SK-MEL-5 (cell line): ENCODE measurements at places on chromosomes 5 and 9.

GRCh38 chr5:93583768-93584595 lies 960 bp downstream of the NR2F1 start:
- peak; percentile 34 for DNase-seq

GRCh38 chr9:93081081-93081529 lies 14.9 kb upstream of the CARD19 start:
- no peak for DNase-seq

DNA sequence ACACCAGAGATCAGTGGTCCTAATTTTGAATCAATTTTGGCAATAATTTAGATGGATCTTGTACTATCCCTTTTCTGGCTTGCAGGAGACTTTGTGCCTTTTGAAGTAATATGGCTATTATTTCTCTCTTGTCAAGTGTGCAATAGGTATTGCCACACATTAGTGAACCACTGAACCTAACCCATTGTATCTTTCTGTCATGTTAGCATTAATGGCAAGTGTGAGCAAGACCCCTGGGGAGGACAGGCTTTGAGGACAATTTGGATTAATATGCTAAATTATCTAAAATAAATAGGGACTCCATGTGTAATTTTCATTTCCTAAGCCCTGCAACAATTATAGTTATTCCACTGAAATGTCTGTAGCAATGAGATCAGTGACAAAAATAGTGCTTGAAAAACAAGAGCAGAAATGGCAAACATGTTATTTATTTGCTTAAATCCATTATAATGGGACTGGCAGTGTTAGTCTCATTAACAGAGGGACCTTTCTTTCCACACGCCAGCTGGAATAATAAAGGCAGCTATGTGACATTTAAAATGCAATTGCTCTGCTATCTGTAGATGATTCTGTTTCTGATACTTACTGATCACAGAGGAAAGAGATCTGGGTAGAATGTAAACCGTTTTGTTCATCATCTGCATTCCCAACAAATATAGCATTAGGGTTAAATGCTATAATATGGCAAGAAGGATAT lies 753.3 kb upstream of the ZNF608 start:
- DNase-seq: peak; percentile 29

DNA sequence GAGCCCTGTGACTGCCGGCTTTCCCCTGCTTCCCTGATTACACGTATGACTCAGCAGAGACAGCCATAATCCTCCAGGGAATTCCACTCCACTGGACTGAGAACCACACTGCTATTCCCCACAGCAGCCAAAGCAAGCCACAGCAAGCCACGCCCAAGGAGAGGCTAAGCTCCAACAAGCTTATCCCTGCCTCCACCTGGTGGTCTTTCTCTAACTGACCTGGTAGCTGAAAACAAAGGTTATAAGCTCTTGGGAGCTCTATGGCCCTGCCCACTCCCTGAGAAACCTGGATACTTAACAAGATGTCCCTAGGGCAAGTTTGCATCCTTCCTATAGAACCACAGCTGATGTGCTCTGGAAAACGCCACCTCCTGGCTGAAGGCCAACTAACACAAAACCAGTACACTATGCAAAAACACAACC lies 613.7 kb upstream of the CDH18 start:
- DNase-seq: peak; percentile 65

GRCh38 chr9:136237486-136238341 lies 7.9 kb downstream of the QSOX2 start:
- DNase-seq: no peak

DNA sequence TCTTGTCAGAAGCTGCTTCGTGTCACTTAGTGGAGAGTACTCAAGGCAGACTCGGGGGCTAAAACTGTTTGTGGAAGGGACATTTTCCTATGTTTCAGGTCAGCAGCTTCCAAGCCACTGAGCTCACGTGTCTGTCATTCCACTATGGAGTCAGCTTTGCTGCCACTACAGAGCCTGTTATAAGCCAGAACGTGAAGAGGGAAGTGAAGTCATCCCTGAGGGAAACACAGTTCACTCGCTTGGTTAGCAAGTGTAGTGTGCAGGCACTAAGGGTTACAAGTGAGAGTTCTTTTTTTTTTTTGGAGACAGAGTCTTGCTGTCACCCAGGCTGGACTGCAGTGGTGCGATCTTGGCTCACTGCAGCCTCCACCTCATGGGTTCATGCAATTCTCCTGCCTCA lies 24.5 kb upstream of the LTC4S start:
- no peak for DNase-seq

- no peak for DNase-seq
These were observed 29.1 kb downstream of the FOCAD start for GRCh38 chr9:20713172-20713571.

- DNase-seq: peak; percentile 21
These were observed 591.1 kb downstream of the DTWD2 start for GRCh38 chr5:118397236-118397635.

- no peak for DNase-seq
These were observed 282.4 kb downstream of the ARHGEF28 start for GRCh38 chr5:73908395-73908794.

DNA sequence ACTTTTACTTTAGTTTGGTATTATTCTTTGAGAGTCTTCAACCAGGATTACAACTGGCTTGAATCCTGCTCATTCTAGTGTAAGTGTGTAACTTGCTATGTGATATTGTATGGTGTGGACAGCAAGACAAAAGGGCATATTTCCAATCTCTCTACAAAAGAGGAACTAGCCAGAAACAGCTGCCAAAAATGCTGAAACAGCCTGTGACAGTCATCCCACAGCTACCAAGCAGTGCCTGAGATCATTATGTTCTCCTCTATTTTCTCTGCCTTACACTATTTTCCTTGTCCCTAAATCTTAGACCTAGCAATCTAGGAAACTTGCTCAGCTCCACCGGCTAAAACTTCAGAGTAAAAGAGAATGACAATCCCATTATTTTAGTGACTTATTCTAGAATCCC lies 42.8 kb downstream of the WDR41 start:
- DNase-seq: no peak

DNA sequence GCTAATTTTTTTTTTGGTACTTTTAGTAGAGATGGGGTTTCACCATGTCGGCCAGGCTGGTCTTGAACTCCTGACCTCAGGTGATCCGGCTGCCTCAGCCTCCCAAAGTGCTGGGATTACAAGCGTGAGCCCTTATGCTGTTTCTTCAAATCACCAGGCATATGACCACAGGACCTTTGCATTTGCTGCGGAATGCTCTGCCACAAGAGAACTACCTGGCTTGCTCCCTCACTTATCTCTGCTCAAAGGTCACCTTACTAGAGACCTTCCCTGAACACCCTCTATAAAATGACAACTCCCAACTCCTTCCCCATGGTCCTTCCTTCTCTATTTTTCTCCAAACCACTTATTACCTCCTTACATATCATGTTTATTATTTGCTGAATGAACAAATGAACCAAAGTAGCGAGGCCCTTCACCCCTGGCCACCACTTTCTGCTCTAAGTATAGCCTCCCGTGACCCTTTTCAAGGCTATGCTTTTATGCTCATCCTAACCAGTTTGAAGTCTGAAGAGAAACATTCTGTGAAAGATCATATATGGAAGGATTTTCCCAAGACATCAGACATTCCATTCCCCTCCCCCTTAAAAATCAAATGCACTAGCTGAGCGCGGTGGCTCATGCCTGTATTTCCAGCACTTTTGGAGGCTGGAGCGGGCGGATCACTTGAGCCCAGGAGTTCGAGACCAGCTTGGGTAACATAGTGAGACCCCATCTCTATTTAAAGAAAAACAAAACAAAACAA lies 1.3 kb downstream of the ZER1 start:
- no peak for DNase-seq

GRCh38 chr9:76405868-76406267 lies 11.6 kb upstream of the RFK start:
- no peak for DNase-seq

- DNase-seq: no peak
These were observed 553 bp upstream of the FOXB2 start for GRCh38 chr9:77018969-77019235.

- no peak for DNase-seq
These were observed 43.6 kb upstream of the PCSK1 start for GRCh38 chr5:96476654-96477053.

GRCh38 chr5:37552161-37552560 lies 173.0 kb downstream of the WDR70 start:
- DNase-seq: no peak

- no peak for DNase-seq
These were observed 218.1 kb downstream of the MPDZ start for GRCh38 chr9:13061390-13061789.

DNA sequence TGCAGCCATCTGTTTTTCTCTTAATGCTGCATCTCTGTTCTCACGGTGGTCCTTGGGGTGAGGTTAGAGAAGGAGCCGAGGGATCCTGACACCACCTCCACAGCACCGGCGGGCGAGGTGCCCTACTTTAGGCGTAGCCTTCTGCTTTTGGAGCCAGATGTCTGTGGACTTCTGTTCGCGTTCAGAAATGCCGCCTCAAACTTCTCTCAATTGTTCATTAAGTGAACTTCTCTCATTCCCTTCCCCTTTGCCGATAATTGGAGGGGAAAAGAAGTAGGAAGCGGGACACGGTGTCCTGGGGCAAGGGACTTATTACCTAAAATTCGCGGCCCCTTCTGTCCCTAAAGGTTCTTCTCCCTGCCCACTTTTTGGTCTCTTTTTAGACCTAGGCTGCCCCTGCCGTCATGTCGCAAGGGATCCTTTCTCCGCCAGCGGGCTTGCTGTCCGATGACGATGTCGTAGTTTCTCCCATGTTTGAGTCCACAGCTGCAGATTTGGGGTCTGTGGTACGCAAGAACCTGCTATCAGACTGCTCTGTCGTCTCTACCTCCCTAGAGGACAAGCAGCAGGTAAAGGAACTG lies 455 bp downstream of the KIF20A start:
- DNase-seq: no peak

DNA sequence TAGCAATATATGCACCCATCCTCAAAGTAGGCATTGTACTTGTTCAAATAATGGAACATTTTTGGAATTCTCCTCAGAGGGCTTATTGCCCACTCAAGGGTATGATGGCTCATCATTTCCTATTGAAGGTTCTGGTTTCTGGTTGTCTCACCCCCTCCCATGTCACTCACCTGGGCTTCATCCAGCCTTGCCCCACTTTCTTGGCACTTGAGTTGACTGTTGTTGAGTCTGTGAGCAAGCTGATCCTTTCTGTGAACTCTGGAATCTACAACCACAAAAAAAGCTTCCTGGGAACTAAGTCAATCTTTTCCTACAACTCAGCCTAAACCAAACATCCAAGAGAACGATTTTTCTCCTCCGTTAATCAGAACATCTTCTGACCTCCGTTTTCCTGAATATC lies 73.9 kb upstream of the ANKH start:
- no peak for DNase-seq

DNA sequence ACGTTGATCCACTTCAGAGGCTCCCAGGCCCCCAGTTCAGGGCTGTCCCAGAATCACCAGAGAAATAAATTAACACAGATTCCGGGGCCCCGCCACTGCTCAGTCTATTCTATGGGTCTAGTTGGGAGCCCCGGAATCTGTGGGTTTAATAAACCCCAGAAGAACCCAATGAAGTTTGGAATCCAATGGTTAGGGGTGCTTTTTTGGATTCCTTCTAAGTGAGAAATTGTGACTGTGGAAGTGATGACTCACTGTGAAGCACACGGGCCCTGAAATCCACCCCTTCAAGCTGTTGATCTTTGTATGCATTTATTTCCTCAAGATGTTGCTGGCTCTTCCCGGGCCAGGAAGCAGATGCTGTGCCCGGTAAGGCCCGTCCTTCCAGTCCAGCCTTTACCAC lies 57.3 kb upstream of the SLC28A3 start:
- DNase-seq: no peak

DNA sequence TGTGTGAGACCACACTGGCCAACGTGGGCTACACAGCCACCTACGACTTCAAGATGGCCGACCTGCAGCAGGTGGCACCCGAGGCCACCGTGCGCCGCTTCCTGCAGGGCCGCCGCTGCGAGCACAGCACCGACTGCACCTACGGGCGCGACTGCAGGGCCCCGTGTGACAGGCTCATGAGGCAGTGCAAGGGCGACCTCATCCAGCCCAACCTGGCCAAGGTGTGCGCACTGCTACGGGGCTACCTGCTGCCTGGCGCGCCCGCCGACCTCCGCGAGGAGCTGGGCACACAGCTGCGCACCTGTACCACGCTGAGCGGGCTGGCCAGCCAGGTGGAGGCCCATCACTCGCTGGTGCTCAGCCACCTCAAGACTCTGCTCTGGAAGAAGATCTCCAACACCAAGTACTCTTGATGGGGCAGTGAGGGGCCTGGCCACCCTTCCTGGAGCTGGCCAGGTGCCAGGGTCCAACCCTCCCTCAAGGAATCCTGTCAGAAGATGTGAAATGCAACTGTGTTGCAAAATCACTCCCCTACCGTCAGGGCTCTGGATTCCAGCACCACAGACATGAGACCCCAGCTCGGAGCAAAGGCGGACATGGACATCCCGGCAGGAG lies 11.1 kb downstream of the DIPK1B start:
- DNase-seq: no peak

DNA sequence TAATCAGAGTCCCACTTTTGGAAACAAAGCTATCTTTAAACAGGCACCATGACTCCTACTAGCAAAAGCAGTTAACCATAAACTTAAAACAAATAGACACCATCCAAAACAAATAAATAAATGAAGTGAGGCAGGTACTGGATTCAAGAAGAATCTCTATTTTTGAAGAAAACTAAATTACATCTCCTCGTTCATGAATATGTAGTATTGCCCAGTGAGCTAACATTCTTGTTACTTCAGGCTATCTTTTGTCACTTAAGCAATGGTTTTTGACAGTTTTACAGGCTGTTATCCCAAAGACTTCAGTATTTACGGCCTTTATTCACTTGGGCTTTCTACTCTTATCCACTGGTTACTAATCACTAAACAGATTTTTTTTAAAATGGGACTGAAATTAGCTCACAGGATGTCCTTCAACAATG lies 242.5 kb downstream of the MLLT3 start:
- no peak for DNase-seq

GRCh38 chr5:128825826-128826225 lies 139.5 kb upstream of the SLC27A6 start:
- DNase-seq: no peak

- no peak for DNase-seq
These were observed 772.7 kb downstream of the SEMA5A start for GRCh38 chr5:8773046-8773615.

DNA sequence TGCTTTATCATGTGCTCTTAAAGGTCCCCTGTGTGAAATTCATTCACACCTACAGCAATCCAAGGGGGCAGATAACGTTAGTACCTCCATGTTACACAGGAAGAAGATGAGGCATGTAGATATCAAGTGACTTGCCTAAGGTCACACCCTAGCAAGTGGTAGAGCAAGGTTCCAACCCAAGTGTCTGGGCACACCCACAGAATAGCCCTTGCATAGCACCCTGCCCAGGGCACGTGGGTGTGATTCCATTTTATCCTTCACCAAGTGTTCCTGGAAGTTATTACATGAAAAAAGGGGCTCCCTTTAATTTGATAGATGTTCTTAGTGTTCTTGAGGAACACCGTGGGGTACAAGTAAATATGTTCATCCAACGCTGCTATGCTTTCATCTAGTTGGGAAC lies 4.9 kb downstream of the TMEM171 start:
- no peak for DNase-seq

- no peak for DNase-seq
These were observed at the start of gene PTPN3 for GRCh38 chr9:109498195-109499092. PTPN3 (minus strand) TSS chr9:109498307; CDS start chr9:109463434, 34,873 bp downstream.

GRCh38 chr9:3656224-3656623 lies 130.4 kb upstream of the RFX3 start:
- no peak for DNase-seq

GRCh38 chr9:100472788-100473275 lies at the start of gene TMEFF1:
TMEFF1 (plus strand) TSS chr9:100473149; CDS start chr9:100473545, 396 bp downstream.
- DNase-seq: peak; percentile 23

GRCh38 chr5:121156565-121156964 lies 692.5 kb downstream of the PRR16 start:
- no peak for DNase-seq
